ENCODE measurements at places on chromosomes 11 and 22.

DNA sequence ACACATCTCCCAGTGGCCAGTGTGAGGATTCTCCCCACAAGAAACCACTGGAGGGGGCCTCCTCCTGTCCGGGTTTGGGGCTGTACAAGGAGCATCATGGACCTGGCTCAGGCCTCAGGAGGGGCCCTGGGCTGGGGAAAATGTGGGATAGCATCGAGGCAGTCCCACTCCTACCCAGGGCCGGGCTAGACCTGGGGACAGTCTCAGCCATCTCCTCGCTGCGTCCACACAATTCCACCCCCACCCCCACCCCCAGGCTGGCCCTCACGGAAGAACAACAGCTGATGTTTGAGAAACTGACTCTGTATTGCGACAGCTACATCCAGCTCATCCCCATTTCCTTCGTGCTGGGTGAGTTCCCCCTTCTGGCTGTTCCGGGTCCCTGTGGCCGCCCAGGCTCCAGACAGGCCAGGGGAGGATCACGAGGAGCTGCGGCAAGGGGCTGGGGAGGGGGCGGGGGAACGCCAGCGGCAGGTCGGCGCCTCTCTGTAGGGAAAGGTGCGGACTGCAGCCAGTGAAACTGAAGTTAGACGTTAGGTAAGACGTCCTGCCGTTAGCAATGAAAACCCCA, 4.8 kb downstream of the BEST1 start:
- peak; percentile 48 for DNase-seq

- no peak for DNase-seq
Observed at GRCh38 chr11:12526789-12527188, 147.4 kb upstream of the TEAD1 start.

- DNase-seq, result no peak
Observed at GRCh38 chr11:121494355-121495099, 41.8 kb upstream of the SORL1-AS1 start.

GRCh38 chr11:129223260-129223659, 31.1 kb upstream of the ARHGAP32 start:
- DNase-seq, result no peak

- DNase-seq, result no peak
Observed at GRCh38 chr11:47800759-47801158, 33.6 kb upstream of the FNBP4 start.

DNA sequence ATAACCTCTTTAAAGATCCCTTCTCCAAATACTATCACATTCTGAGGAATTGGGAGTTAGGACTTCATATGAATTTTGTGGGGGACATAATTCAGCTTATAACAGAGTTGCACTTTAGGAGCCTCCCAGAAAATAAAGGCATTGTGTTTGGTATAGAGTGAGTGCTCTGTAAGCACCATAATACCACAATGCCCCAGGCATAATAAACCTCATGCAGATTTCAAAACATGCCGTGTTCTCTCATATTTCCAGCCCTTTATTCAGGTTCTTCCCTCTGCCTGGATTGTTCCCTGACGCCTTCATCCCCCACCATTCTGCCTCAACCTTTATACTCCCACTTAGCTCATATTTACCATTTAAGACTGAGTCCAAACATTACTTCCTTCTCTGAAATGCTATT, 398.8 kb upstream of the FAT3 start:
- DNase-seq, result no peak

DNA sequence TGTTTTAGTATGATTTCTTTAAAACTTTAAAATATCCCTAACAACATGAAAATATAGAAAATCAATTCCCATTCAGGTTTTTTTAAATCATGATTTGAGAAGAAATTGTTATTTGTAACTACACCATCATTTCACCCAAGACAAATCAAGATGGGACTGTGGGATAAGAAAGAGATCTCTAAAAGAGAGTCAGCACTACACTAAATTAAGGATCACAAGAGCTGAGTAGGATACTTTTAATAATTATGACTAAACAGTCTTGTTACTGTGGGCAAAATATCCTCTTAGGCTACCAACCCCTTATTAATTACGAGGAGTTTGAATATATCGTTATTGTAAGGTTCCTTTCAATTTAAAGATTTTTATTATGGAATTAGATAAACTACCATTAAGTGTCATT, 3.0 kb downstream of the GAS2 start:
- no peak for DNase-seq

- DNase-seq, result no peak
Observed at GRCh38 chr11:62865635-62866034, 15.1 kb upstream of the SLC3A2 start.

GRCh38 chr11:103699216-103699615, 337.2 kb upstream of the DDI1 start:
- no peak for DNase-seq

- no peak for DNase-seq
Observed at GRCh38 chr11:103924166-103925013, 112.0 kb upstream of the DDI1 start.

GRCh38 chr11:128532572-128533091, 54.7 kb downstream of the ETS1 start:
- no peak for DNase-seq

GRCh38 chr11:30488304-30488998, 97.7 kb downstream of the MPPED2 start:
- DNase-seq, result no peak

GRCh38 chr22:25621986-25622385, 57.5 kb downstream of the GRK3 start:
- no peak for DNase-seq

DNA sequence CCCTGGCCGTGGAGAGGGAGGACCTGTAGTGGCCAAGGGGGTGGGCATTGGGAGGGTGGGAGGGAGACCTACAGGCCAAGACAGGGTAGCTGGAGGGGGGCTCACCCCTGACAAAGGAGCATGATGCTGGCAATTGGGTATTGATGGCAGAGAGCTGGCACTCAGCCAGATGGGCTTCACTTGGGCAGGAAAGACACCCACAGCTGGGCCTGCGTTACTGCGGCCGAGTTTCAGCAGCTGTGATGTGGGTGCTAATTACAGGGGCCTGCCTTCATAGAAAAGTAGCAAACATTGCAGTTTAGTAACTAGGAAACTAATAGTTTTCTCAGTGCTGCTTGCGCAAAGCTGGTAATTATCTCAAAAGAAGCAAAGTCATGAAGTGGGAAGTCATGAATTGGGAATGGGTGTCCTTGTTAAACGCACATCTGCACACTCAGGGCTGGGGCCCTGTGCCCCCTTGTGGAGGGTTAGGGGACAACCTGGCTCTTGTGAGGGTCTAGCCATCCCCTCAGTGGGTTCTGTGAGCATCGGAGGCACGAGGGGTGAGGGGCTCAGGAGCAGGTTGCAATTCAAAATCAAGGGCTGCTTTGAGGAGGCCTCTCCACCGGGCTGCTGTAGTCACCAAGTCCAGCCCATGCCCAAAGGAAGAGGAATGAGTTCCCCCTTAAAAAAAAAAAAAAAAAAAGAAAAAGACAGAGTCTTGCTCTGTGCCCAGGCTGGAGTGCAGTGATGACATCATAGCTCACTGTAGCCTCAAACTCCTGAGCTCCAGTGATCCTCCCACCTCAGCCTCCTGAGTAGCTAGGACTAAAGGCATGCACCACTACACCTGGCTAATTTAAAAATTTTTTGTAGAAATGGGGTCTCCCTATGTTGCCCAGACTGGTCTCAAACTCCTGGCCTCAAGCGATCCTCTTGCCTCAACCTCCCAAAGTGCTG, 24.4 kb upstream of the TXNRD2 start:
- no peak for DNase-seq

DNA sequence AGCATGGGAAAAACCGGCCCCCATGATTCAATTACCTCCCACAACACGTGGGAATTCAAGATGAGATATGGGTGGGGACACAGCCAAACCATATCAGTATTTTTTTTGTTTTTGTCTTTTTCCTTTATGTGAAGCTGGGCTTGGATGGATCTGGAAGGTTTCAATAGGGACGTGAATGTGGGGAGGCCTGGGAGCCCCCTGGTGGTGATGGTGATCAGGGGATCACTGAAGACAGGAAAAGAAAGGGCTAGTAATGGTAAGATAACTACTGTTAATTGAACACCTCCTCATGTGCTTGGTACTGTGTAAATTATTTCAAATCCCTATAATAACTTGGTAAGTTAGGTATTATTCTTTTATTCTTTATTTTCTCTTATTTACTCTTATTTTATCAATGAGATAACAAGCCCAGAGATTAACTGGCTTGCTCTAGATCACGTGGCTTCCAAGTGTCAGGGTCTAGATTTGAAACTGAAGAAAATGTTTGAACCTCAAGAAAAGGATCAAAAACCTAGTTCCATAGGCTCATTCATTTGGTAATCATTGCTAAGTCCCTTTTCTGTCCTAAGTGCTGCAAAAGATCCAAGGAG, 364.2 kb downstream of the TENM4 start:
- DNase-seq, result no peak

DNA sequence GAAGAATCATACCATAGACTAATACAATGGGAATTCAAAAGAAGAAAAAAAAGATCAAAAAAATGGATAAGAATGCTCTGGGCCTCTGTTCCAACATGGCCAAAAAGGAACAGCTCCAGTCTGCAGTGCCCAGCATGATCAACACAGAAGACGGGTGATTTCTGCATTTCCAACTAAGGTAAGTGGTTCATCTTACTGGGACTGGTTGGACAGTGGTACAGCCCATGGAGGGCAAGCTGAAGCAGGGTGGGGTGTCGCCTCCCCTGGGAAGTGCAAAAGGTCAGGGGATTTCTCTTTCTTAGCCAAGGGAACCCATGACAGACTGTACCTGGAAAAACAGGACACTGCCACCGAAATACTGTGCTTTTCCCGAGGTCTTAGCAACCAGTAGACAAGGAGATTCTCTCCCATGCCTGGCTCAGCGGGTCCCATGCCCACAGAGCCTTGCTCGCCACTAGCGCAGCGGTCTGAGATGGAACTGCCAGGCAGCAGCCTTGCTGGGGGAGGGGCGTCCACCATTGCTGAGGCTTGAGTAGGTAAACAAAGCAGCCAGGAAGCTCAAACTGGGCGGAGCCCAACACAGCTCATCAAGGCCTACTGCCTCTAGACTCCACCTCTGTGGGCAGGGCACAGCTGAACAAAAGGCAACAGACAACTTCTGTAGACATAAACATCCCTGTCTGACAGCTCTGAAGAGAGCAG, 428.4 kb downstream of the MN1 start:
- DNase-seq, result no peak

- DNase-seq, result no peak
Observed at GRCh38 chr11:47099214-47099917, 77.3 kb downstream of the ARFGAP2 start.

GRCh38 chr11:10477690-10478046, 22.6 kb downstream of the AMPD3 start:
- DNase-seq, result no peak

DNA sequence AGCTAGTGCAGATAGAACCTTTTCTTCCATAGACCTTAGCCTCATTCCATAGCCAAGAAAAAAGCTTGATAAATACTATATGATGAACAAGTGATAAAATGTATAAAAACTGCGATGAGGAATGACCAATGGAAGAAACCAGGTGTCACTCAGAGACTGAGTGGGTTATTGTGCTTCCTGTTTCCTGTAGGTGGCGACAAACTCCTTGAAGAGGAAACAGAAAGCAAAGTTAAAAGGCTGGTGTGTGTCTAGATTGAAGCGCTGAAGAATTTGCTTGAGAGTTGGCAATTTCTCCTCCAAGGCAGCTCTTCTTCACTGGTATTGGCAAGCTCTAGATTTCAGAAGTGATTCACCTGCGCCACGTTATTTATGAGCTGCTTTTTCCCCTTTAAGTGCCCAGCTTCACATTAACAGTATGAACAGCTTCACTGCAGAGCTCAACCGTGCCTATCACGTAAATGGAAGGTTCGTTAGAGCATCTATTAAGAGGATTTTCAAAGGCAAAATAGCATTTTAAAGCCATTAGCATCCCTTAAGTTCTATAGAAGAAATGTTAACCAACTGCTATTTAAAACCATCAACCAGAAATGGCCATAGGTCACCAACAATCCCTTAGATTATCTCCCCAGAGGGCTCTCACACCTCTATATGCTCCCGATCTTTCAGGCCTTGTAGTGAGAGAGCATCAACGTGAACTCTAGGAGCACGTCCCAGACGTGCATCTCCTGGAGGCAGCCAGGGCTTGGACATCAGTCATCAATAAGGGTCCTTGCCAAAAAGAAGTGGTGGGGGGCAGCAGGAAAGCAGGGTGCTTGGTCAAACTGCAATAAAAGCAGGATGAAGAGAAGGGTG, 179.4 kb downstream of the CADM1 start:
- no peak for DNase-seq

DNA sequence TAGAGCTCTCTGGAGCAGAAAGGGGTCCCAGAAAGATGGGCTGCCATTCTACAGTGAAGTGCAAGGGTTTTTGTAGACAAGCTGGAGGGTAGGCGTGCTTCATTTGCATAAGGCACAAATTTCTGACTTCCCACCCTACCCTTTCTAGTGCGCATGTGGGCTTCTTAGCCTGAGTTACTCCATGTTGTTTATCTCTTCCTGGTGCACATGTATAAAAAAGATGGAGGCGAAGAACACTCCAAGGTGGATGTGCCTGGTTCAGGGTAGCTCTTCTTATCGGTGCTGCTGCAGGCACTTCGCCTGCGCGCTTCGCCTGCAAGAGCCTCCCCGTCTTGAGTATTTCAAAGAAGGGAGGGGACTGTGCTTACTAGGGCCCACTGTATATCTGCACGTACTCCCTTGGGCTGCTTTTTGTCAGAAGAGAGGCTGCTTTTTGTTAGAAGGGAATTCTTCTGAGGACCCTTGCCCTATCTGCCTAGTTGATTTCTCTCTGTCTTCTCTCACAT, 1047.3 kb upstream of the CNTN5 start:
- no peak for DNase-seq

- no peak for DNase-seq
Observed at GRCh38 chr22:50112151-50113118, 22.6 kb downstream of the MOV10L1 start.

DNA sequence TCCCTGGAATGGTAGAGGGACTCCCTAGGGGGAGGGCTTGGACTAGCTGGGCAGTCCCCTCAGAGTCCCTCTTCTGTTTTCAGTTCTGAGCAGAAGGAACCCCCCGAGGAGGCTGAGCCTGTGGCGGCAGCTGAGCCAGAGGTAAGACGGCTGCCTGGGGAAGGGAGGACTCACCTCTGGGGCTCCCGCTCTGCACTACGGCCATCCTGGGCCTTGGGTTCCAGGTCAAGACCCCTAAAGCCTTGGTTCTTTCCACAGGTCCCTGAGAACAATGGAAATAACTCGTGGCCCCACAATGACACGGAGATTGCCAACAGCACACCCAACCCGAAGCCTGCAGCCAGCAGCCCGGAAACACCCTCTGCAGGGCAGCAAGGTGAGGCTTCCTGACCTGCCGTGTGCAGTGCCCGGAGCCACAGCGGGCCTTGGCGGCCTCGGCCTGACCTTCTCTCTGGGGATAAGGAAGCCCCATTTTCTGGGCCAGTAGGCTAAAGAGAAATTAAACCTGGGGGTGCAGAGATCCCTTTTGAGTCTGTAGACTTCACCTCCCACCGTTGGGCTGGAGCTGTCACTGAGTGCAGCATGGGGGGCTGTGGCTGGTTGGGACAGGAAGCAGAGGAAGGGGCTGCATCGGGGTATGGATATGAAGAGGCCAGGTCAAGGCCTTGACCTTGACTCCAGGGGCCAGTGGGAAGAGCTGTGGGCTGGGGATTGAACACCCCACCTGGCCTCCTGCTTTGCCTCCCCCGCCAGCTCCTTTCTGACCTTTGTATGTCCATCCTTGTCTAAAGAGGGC, 15.0 kb downstream of the INCENP start:
- DNase-seq, result no peak

Measured in BJ (cell line).